GDM1 (cell line): ENCODE measurements at places on chromosomes 1 and 21.

GRCh38 chr21:33587792-33588484 lies 546 bp downstream of the DONSON start:
- no peak for DNase-seq

- DNase-seq, result no peak
Observed at GRCh38 chr21:24046829-24047443, 1560.3 kb downstream of the MRPL39 start.

GRCh38 chr1:68953311-68953710 lies 456.4 kb upstream of the DEPDC1 start:
- DNase-seq, result no peak

DNA sequence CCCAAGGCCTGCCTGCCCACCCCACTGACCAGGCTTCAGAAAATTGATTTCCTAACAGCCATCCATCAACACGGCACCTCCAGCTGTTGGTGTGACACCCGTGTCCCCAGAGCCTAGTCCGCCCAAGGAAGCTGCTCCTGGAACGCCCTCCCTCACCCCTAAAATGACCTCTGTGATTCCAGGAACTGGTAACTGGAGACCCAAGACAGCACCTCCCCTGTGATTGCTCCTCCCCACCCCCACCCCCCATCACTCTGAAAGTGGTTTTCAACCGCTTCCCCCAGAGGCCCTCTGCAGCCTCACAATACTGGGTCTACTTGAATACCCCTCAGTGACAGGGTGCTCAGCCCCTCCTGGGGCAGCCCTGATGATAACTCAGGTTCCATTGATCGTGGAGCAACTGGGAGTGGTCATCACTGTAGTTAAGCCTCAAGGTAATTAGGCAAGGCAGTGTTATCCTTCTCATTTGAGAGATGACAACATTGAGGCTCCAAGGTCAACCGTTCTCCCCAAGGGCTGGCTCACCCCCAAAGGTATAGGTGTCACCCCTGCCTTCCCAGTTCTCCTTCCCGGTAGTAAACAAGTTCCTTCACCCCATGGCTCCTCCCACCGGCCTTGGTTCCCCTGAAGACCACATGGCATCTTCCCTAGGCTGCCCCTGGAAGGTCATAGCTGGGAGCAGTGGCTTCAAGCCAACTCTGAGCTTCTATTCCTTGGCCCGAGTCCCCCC lies 52.0 kb downstream of the TAS1R2 start:
- DNase-seq, result no peak

DNA sequence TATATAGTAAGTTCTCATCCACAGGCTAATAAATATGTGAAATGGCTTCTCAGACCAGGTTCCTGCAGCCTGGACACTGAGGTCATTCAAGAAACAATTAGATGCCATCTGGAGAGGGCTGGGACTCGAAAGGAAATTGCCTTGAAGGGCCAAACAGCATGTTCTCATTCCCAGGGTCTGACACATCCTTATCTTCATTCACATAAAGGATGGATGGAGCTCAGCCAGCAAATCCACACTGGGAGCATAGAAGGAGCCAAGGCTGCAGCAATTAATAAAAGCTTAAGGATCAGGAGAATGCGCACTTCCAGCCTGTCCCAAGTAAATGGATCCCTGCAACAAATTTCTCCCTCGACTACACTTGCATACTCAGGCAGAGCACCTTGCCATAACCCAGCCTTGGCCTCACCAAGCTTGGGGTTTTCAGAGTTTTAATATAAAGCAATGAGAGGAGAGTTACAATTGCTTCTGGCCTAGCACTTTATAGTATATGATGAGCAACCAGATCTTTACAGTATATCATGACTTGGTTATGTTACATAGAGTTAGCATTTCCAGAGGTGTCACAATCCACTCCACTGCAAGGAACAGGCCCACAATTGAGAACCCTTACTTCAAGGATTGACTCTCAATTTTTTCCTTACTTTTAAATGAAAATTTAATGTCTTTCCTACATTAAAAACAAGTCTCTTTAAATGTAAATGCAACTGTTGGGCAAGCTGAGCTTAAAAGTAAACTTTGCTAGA lies 55.9 kb downstream of the BCAR3 start:
- DNase-seq, result no peak

DNA sequence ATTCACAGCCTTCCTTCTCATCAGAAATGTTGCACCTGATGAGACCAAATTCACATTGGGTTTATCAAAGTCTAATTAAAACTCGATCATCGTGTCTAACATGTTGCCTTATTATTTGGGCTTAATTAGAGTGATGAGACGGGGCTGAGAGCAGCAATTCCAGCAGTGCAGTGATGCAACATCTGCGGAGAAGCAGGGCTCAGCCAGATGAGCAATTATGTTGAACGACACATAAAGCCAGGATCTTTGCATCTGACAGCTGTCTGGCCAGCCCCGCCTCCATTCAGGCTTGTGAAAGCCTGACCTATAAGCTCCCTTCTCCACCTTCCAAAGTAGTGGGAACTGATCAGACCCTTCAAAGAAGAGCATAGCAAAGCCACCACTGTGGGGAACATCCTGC lies 109.8 kb downstream of the C1orf94 start:
- no peak for DNase-seq

GRCh38 chr1:36369061-36369861 lies 16.5 kb downstream of the STK40 start:
- peak; percentile 31 for DNase-seq

GRCh38 chr1:176444286-176444685 lies 18.7 kb upstream of the PAPPA2 start:
- no peak for DNase-seq

DNA sequence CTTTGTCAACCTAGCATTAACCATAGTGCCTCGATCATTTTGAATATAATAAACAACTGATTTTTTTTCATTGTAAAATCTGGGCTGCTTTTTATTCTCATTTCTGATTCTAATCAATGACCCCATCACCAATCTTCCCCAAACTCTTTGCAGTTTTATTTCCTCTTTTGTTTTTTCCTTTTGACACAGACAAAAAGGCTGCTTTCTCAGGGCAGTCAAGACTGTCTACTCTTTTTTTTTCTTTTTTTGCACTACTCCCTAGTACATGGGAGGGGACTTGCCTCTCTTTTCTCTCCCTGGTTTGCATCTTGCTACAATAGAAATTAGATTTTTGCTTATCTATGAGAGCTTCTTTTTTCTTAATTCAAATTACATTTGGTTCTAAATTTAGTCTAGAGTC lies 987.9 kb downstream of the ADGRL2 start:
- DNase-seq, result no peak

DNA sequence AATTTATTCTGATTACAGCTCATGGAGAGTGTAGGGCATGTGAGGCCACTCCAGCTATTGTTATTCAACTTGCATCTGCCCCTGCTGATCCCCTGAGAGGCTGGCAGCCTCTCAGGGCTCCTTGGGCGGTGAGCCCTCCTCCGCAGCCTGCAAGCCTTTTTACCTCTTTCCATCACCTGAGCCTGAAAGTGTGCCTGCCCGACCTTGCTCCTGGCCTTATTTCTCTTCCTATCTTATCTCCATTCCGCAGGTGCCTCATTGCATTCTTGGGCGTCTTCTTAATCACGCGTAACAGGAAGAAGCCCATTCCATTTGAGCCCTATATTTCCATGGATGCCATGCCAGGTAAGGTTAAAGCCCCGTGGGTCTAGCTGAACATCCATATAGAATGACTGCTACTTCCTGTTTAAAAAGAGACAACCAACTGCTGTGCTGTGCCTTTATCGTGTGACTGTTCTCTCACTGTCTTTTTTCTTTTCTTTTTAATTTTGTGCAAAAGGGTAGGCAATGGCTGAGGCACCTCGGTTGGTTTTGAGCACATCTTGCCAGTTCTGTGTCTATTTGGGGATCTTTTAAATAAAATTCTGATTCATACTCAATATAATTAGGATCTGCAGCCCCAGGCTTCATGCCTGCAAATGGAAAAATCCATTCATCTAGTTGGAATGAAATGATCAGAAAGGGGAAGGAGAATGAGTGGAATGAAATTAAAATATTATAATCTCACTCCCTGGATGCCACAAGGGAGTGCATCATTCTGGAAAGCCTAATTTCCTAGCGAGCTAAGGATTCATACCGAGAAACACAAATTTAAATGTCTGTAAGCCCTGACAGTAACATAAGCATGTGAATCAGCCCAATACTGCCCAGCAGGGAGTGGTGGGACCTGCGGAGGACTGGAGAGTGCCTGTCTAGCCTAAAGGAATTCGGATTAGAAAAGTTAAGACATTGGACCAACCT lies 38.6 kb upstream of the RCAN3 start:
- DNase-seq, result no peak
